ENCODE measurements at places on chromosomes 16 and 17.

- DNase-seq: no peak
Observed at GRCh38 chr17:76345377-76345974, 8.2 kb downstream of the PRPSAP1 start.

- no peak for DNase-seq
Observed at GRCh38 chr16:30808146-30808545, 21.1 kb upstream of the ZNF629 start.

- no peak for DNase-seq
Observed at GRCh38 chr17:50642071-50642721, 7.5 kb downstream of the ABCC3 start.

GRCh38 chr17:41308251-41308917 is 725 bp downstream of the KRTAP16-1 start:
- peak; percentile 87 for DNase-seq

- no peak for DNase-seq
Observed at GRCh38 chr17:63356337-63356757, 89.8 kb downstream of the CYB561 start.

GRCh38 chr16:49631187-49632041 is 224.5 kb downstream of the ZNF423 start:
- no peak for DNase-seq

- DNase-seq: no peak
Observed at GRCh38 chr16:54720259-54720658, 210.4 kb upstream of the IRX5 start.

- DNase-seq: no peak
Observed at GRCh38 chr17:34511931-34512330, 67.5 kb upstream of the TMEM132E start.

DNA sequence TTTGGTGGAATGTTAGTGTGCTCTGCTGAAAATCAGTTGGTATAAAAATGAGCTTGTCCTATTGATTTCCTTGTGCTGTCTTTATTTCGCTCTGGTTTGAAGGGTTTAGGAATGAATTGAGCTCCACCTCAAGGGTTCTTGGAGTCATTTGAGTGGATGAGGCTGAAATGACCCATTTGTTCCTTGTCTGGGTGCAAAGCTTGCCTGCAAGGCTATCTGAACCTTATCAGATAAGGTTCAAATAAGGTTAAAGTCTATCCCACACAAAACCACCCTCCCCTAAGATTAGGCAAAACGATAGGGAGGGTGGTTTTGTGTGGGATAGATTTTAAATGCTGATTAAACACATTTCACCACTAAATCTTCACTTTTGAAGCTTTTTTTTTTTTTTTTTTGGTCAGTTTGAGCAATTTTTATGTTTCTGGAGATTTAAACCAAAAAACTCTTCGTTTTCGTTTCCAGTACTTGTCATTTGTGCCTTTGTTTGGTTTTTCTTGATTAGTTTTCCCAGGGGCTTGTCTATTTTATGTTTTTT is 62.7 kb downstream of the ARHGAP44 start:
- no peak for DNase-seq

GRCh38 chr17:60333628-60334031 is 58.3 kb downstream of the USP32 start:
- DNase-seq: no peak

DNA sequence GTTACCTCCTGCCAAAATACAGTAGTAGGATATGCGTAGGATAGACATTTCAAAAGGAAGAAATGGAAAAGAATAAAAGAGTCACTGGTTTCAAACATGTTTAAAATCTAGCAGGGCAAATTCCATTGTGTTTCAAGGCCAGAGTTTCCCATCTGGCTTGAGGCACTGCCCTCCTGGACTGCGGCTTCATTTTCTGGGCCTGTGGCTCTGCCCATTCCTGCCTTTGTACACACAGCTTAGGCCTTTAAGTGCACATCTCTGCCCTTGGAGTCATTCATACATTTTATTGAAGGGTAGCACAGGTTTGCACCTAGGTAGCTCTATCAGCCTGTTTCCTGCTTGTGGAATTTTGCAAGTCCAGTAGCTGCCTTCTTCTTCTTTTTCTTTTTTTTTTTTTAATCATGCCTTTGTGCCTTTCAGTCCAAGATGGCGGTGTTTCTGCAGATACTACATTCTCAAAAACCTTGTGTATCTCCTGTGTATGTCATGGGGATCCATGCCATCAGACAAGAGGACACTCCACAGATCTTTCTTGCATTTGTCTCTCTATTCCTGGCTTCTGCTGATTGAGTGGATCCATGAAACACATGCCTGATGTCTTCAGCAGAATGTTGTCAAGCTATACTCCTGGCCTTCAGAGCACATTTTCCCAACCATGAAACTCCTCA is 282.9 kb downstream of the BCAS3 start:
- no peak for DNase-seq

- DNase-seq: no peak
Observed at GRCh38 chr16:27472091-27473020, 70.4 kb downstream of the IL21R start.
